Skin of body (tissue), 3 donors: ENCODE measurements at places on chromosomes 7 and 10.

GRCh38 chr7:136293841-136294391, 316.8 kb upstream of the MTPN start:
- DNase-seq = no peak

DNA sequence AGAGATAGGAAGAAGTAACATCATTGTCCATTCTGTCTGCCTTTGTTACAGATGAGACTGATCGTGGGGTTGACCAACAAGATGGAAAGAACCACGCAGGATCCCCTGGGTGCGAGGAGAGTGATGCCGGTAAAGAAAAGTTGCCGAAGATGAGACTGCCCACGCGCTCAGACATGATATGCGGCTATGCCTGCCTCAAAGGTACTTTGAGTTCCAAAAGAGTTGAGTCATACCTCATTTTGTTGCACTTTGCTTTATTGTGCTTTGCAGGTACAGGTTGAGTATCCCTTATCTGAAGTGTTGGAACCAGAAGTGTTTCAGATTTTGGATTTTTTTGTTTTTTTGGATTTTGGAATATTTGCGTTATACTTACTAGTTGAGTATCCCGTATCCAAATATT, 12.2 kb upstream of the CLCN1 start:
- no peak for DNase-seq

GRCh38 chr10:129933456-129934092, 30.5 kb downstream of the EBF3 start:
- DNase-seq = no peak

DNA sequence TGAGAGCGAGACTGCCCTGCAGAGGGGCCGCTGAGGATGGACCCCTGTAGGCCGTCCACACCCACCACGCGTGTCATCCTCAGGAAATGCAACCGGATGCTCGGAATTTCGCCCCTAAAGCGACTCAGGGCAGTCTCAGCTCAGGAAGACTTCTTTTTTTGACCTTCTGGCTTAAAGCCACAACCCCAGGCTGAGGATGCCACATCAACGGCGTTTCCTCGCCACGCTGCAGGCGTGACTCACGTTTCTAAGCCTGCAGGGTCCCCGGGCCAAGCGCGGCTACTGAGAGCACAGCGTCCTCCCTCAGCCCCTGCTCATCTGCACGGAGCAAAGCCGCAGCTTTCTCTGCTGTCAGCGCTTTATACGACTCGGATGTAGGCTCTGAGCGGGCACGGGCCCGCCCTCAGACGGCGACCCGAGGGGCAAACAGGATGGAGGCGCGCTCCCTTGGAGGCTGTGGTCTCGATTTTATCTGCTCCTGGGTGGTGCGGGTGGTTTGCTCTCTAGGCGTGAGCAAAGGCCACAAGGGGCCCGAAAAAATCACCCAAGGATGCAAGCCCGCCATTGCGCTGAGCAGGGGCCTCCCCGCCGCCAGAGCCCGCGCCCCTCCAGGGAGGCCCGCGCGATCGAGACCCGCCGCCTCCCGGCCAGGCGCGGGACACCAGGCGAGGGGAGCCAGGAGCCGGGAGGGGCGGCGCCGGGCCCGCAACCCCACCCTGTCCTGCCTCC, 726 bp upstream of the INSIG1 start:
- peak; percentile 30 for DNase-seq

- DNase-seq = no peak
Observed at GRCh38 chr7:21617916-21618390, 75.1 kb downstream of the DNAH11 start.

DNA sequence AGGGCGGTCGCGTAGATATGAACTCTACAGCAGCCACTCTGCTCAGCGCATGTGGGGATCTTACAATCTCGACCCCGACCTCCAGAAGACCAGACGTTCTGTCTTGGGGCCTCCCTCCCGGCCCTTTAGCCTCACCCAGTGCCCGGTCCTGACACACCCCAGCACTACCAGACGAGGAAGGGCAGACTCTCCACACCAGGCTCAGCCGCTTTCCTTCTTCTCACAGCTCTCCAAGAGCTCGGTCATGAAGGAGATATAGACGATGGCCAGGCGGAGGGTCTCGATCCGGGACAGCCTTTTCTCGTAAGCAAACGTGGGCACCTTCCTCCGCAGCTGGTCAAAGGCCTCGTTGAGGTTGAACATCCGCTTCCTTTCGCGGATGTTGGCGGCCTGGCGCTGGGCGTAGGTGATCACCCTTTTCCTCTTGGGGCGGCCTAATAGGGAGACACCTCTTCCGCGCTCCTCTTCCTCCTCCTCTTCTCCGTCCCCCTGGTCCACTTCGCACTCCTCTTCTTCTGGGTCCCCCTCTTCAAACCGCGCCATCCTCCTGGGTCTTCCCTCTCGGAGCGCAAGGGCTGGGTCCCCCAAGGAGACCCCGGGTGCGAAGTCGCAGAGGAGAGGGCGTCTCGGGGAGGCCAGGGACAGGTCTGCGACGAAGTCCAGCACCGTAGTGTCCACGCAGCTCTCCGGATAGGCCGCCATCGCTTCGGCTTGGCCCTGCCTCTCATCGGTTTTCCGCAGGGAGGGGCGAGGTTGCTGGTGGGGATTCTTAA, at the start of gene FERD3L:
Gene FERD3L (minus strand): TSS at position 761 of the 773 bp plus-strand sequence. CDS start 59 bp downstream, at position 702.
- DNase-seq = no peak

DNA sequence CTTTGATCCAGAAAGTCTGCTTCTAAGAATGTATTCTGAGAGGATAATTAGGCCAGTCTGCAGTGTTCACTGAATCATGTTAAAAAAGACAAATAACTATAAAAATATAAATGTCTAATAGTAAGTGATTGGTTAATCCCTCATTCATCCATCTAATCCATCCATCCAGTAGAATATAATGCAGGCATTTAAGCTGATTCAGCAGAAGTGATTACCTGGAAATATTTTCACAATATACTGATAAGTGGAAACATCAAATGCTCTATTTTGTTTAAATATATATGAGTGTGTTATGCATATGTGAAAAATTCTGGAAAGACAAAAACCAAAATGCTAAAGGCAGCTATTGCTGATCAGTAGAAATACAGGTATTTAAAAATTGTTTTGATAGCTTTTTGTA, 152.6 kb downstream of the REEP3 start:
- DNase-seq = no peak

DNA sequence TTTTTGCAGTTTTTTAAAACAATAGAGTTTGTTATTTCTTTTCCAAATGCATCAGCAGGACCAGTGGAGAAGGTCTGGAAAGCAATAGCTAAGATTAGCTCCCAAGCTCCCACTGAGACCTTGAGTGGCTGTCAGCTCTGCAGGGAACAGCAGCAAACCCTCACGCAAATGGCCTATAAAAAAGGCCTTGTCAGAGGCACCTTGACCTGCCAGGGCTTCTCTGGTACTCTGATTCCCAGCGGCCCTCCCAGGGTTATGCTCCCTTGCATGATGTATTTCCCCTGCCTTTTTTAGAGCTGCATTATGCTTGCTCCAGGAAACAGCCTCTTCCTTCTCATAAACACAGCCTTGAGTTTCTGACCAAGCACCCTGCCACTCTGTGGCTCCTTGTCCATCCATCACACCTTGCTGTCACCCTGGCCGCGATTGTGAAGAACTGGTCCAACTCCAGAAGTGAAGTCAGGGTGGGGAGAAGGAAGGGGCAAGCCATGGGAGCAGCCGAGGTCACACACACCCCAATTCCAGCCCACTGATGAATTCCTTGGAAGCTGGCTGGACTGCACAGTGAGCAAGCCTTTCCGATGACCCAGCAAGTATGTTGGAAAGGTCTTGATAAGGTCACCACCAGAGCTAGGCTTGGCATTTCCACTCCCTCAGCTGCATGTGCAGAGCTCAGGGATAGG, 35.3 kb upstream of the NKX2-3 start:
- no peak for DNase-seq
